ENCODE measurements at places on chromosomes 2 and 18.

GRCh38 chr2:8671176-8671575 lies 10.7 kb upstream of the ID2 start:
- no peak for DNase-seq

DNA sequence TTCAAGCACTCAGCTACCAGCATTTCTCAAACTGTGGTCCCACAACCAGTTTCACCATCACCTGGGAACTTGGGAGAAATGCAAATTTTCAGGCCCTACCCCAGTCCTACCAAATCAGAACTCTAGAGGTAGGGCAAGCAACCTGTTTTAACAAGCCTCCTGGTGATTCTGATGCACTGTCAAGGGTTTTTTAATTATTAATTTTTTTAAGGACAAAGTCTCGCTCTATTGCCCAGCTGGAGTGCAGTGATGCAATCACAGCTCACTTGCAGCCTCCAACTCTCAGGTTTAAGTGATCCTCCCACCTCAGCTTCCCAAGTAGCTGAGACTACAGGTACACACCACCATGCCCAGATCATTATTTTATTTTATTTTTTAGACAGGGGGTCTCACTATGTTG lies 7.8 kb downstream of the ACMSD start:
- DNase-seq, result no peak

GRCh38 chr2:180694445-180695421 lies 285.7 kb upstream of the UBE2E3 start:
- DNase-seq, result peak; percentile 15

GRCh38 chr2:67313536-67313935 lies 83.6 kb upstream of the ETAA1 start:
- DNase-seq, result no peak

DNA sequence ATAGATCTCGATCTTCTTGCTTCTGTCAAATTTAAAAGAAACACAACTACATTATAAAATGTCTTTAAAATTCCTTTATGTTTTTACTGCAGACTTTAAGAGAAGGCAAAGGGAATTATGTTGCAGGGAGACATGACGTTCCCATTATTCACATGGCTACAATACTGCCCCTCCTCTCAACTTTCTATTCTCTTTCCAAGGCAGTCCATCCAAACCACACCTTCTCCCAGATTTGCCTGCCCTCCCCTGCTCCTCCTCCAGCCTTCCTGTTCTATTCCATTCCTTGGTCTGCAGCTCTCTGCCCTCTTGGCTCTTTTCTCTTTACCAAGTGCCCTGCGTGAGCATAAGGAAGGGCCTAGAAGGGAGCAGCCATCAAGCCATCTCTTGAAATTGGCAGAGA lies 61.3 kb downstream of the NABP1 start:
- no peak for DNase-seq

DNA sequence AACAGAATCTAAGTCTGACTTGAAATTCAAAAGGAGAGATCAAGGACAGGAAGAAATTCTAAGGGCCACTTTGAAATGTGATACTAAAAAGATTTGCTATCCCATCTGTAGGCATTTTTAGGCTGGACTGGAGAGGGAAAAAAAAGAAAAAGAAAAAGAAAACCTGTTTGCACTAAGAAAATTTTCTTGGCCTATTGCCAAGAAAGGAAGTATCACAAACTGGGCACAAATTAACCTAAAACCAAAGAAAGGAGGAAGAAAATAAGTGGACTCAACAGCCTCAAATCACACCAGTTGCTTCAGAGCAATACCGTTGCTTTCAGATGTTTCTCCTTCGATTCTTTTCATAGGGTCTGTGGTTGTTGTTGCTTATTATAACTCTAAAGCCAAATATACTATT lies 287.9 kb upstream of the VRK2 start:
- no peak for DNase-seq

DNA sequence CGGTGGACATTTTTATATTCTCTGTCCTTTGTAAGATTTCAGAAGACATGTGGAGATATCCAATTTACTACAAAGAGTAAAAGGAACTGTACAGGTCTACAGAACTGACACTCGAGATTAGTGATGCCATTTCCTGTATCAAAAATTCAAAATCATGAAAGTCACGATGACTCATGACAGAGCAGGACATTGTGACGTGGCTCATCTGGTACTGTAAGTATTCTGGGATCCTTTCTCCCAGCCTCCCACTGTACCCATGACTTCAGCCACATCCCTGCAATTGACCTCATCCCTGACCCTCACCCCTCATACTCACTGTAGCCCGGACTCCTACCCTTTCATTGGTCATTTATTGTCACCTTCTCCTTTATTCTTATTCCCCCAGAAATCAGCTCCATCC lies 736.5 kb downstream of the EPHA4 start:
- peak; percentile 47 for DNase-seq

DNA sequence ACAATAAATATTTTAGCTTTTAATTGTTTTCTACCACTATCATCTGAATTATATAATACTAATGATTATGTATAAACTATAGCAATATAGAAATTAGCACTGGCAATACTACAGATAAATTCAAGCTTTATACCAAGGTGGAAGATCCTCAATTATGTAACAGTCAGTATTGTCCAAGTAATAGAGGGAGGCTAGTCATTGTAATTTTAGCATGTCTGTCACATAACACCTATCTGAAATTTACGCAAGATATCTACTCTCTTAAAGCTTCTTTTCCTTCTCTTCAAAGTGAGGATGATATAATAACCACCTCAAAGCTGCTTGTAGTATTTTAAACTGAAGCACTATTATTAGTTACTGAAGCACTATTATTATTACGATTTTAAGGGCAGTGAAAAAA lies 12.2 kb downstream of the KCNJ3 start:
- no peak for DNase-seq

DNA sequence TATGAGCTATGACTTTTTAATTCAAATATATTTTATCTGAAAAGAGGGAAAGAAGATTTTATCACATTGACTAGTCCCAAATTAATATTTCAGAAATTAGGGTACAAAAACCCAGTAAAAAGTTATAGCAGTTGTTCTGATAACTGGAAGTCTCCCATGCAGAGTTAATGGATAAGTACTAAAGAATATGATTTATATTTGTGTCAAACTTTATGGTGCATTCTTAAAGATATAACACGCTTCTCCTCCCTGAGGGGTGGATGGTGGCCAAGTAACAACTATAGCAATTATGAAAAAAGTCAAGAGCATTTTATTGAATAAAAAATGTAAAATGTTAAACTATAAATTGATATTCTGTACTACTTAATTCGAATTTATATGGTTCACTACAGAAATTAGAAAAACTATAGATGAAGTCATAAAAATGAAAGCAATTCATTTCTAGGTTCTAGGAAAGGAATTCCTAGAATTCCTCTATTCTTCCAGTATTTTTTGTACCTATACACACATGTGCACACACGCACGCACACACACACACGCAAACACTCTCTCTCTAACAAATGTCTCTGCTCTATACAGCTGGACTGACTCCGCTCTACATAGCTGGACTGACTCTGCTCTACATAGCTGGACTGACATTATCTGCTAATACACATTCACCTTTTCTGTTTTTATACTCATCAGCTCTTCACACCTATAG lies 111.3 kb downstream of the PRELID3A start:
- no peak for DNase-seq

DNA sequence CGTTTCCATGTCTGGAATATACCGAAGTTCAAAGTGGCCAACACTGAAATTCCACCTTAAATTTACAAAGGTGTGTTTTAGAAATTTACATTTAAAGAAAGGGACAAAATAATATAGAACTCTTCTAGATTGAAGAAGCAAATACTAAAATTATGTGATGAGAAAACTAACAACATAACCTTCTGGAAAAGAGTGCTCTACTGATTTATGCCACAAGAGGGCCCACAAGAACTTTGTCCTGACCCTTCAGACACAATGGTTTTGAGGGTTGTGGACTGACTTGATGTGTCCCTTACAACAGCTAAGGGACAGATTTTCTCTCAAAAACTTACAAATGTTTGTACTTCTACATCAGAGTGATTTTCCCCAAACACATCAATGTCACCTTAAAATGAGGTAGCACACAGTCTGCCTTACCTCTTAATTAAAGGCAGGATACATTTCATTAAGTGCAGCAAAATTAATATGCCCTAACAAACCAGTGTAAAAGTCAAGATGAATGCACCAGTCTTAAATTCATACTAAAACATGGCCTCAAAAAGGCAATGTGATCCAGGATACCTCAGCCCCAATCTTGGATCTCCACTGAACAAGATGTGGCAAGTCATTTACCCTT lies 36.2 kb downstream of the EIF2AK3 start:
- peak; percentile 65 for DNase-seq

- no peak for DNase-seq
Measured at GRCh38 chr2:160372010-160372356, 121.6 kb downstream of the RBMS1 start.

GRCh38 chr18:79765491-79766245 lies 32.1 kb upstream of the KCNG2 start:
- peak; percentile 29 for DNase-seq

- no peak for DNase-seq
Measured at GRCh38 chr2:234983011-234983726, 31.4 kb downstream of the SH3BP4 start.

DNA sequence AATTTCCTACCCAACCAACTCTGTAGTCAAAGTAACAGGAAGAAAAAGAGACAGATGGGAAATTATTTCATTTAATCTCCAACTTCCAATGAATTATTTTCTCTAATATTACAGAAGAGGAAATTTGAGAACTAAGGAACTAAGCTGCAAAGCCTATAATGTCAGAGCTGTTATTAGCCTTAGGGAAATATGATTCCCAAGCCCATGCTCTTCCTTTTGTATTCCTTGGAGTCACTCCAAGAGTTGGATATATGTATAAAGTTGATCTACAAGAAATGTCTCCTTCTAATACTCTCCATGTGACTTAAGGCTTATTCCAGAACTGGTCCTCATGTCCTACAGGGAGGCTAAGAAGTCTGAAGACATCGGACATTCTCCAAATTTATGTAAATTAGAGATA lies 31.6 kb upstream of the VWC2L start:
- peak; percentile 7 for DNase-seq

DNA sequence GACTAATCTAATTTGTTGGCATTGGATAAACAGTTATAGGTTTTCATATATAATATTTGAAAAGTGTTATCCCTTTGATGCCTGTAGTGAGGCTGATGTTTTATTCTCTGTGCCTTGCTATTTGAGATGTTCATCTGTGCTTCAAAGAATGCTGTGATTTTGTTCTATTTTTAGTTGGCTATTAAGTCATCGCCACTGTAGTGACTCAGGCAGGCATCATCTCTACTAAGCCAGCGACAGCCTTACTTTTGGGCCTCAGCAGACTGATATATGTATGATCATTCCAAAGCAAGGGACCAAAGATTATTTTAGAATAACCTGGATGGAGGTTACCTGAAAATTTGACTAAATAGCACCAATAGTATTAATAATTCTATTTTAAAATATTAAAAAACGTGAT lies 1674.5 kb upstream of the NXPH2 start:
- no peak for DNase-seq

DNA sequence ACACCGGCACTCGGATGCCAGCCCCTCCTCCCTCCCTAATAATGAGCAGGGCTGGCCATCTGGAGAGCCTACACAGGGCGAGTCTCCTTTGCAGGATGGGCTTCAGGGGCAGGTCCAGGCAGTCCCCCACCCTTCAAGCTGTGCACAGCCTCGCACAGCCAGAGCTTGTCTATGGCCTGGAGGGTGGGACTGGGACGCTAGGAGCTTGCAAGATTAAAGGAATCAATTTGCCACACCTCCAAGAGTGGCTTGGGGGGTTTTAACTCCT lies 43.9 kb upstream of the OTOF start:
- no peak for DNase-seq

- DNase-seq, result no peak
Measured at GRCh38 chr2:21019678-21020021, 24.2 kb downstream of the APOB start.

- no peak for DNase-seq
Measured at GRCh38 chr2:45765007-45765727, 113.7 kb downstream of the PRKCE start.

DNA sequence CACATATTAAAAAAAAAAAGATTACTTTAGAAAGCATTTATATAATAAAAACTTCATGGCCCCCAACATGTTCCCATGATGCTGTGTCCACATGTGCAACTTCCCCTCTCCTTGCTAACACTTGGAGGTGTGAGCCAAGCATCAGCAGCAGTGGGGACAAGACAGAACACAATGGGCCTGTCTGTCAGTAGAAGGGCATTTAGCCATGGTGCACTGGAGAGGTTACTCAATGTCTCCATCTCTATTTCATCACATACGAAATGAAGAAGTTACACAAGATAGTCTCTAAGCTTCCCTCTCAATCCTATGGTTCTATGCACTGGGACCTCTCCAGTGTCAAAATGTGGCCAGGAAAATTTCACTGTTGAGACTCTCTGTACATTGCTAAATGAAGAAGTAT lies 2.5 kb downstream of the VIT start:
- no peak for DNase-seq

DNA sequence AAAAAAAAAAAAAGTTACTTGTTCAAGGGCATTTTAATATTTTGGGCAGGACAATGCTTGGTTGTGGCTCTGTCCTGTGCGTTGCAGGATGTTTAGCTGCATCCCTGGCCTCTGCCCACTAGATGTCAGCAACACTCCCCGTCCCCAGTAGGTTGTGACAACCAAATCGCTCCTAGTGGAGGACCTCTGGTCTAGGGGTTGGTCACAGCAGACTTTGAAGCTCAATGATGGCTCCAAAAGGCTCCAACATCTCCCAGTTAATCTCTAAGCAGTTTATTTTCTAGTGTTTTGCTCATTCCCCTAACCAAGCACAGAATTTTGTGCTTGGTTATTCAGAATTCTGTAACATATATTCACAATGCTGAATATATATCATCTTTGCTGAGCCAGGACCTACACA lies 67.0 kb downstream of the CHRNA1 start:
- DNase-seq, result peak; percentile 64

GRCh38 chr2:143356336-143356735 lies 227.1 kb downstream of the ARHGAP15 start:
- DNase-seq, result no peak

DNA sequence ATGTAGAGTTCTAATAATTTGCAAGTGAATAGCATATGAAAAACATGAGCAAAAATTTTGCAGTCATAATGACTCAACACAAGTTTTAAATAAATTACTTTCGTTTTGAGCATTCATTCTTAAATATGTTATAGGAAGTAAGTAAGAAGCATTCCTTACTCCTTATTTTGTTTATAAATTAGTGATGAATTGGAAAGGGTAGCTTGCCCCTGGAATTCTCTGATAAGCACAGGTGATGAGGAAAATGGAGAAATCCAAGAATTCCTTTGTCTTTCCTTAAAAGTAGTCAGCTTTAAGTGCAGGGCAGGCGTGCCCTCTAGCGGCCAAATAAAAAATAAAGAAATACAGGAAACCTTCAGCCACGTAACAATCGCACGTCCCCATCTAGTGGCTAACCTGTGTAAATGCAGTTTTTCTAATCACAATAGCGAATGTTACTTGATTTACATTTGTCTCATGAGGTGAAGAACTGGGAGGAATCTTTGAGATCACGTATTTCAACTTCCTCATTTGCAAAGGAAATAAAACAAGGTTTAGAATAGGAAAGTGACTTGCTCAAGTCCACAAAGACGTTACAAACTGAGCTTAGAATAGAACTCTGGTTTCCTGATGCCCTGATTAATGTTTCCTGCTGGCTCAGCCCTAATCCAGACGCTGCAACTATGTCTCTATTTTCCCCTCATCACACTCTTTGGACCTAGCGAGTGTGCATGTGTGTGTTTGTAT lies 47.2 kb upstream of the ZNG1B start:
- DNase-seq, result peak; percentile 69

Measured in EL (cell line).